ENCODE measurements at places on chromosomes 1 and 21.
A peak's percentile ranks its signal among the peaks of the same experiment; 100 is the strongest.

- DNase-seq, result no peak
Observed at GRCh38 chr1:108034396-108034795, 69.4 kb upstream of the VAV3 start.

DNA sequence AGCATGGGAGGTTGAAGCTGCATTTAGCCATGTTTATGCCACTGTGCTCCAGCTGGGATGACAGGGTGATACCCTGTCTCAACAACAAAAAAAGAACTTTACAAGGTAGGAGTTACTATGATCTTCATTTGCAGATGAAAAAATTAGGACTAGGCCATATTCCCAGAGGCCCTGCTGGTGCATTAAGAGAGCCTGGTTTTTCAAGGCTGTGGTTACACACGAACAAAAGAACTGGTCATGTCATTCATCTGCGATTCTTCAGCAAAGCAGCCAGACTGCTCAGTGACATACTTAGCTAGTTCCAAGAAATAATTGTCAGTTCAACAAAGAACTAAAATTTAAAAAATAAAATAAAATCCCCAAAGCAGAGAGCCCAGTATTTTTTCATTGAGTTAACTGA, 66.1 kb upstream of the SLC22A15 start:
- no peak for DNase-seq

DNA sequence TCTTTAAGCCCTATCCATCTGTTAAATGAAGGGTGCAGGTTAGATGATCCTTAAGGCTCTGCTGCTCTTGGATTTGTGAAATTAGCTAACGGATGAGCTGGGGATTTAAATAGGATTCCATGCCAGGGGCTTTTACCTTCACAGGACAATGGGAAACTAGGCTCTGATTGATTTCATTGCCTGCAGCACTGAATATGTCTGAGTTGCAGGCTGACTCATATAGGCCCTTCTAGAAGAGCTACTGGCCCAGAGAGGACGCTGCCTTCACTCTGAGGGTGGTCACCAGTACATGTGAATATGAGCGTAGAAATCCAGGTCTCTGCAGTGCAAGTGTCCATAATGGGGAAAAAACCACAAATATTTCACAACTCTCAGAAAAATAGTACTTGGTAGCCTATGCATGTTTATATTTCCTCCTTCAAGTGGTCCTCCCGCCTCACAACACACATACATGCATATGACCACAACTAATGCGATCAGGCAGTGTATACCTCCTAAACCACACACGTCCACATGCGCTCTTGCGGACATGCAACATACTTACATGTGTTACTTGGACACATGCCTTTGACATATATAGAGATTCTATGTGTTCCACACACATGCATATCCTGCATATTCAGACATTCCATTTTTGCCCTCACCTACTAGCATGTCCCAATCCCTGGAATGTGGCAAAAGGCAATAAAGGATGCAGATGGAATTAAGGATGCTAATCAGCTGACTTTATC, 233.8 kb upstream of the JUN start:
- DNase-seq, result no peak

GRCh38 chr1:6738987-6739676, 37.5 kb upstream of the DNAJC11 start:
- no peak for DNase-seq

GRCh38 chr1:46656643-46657042, 11.5 kb downstream of the ATPAF1 start:
- no peak for DNase-seq

GRCh38 chr1:247297263-247298123, 34.2 kb downstream of the ZNF496 start:
- no peak for DNase-seq

DNA sequence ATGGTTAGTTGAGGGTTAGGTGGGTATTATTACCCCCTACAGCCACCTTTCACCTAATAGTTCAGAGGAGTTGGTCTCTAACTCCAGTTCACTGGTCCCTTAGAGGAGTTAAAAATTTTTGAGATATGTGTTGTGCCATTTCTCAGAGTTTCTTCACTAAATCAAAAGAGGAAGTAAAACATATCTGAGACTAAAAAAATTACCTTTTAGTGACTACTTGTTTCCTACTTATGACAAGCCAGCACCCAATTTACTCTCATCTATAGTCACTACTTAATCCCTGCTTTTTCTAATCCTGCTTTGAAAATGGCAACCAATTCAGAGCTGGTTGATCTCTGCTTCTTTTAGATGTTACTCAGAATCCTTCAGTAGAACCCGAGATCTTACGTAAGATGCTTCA, 1316.8 kb upstream of the B3GALT2 start:
- DNase-seq, result no peak

DNA sequence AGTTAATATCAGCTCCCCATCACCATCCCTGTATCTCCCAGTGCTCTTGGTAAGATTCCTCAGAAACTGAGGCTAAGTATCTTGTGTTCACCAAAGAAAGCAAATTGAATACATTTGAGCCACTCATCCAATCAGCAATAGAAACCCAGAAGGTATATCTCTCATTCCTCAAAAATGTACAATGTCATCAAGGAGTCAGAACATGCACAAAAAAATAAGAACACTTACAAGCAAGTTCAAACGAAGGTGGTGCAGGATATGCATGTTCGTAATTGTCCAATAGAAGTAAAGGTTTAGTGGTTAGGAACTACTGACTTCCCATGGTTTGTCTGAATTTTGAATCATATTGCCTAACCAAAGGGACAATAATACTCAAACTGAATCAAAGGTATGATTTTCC, 24.3 kb downstream of the RXRG start:
- no peak for DNase-seq

GRCh38 chr1:238710697-238711096, 675.7 kb upstream of the CHRM3 start:
- no peak for DNase-seq

- peak; percentile 36 for DNase-seq
Observed at GRCh38 chr21:29349702-29350101, 51.0 kb downstream of the BACH1 start.

GRCh38 chr1:211484755-211485479, 7.0 kb downstream of the RD3 start:
- DNase-seq, result no peak

DNA sequence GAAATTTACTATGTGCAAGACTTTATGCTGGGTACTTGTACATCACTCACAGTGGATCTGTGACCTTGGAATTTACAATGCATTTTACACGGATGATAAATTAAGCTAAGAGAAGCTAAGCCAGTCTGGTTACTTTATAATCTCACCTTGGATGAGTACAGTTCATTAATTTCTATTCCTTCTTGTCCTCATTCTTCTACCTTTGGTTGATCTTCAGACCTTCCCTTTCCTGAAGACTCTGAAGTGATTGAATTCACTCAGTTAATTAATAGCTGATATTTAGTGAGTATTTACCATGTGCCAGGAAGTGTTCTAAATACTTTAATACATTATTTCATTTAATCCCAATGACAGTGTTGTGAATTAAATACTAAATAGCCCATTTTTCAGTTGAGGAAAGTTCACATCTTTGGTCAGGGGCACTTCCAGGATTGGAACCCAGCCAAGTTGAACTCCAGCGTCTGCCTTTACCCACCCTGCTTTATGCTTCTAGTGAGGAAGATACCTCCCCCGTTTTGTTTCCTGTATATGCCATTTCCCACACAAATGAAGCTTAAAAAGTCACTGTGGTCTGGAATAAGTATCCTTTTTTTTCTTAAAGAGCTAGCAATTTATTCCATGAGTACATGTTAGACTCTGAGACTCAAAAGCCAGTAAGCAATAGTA, 146.6 kb downstream of the TLR5 start:
- DNase-seq, result no peak

GRCh38 chr1:43668956-43669355, 19.0 kb downstream of the KDM4A start:
- DNase-seq, result no peak

GRCh38 chr1:76136894-76137293, 62.3 kb downstream of the ST6GALNAC3 start:
- no peak for DNase-seq

- DNase-seq, result peak; percentile 61
Observed at GRCh38 chr1:165915932-165916348, 88.5 kb downstream of the UCK2 start.

DNA sequence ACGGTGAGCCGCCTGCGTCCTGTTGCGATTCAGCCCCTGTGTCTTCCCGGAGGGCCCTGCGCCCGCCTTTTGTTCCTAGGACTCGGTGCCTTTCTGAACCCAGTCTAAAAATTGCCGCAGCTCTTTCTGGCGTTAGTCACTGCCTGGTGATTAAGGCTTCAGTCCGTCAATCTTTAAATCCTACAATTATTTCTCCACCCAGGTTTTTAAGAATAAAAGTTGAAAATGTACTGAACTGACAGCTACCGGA, 16.2 kb upstream of the PDXK start:
- no peak for DNase-seq

GRCh38 chr1:7490576-7490975, 280.5 kb upstream of the VAMP3 start:
- no peak for DNase-seq

DNA sequence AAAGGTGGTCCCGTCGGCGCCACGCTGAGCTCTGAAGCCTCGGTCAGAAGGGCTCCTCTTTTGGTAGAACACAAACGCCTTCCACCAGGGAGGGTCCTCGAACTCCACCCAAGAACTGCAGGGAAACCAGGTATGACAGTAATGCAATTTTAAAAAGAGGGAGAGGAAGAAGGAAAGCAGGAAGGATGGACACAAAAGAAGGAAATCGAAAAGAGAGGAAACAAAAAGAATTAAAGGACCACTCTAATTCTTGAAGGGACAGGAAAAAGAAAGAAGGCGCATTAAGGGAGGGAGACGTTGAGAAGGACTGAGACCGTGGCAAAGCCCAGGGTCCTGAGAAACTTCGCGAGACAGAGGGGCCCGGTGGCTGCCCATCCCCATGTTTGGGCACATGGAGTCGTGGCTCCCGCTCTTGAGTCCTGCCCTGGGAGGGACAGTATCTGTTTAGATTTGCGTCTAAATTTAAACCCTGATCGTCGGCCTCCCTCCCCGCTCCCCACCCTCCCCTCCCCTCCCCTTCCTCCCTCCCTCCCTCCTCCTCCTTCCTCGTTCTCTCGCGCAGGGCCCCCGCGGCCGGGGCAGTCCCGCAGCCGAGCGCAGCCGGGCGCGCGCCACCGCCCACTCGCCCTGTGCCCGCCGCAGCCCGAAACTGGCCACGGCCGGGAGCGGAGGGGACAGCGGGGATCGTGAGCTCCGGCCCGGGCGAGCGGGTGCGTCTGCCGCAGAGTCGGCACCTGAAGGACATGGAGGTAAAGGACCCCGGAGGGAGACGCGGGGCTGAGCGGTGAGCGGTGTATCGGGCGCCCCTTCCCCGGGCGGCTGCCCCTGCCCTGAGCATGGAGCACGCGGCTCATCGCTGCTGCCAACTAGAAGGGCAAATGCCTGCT, at the start of gene RCSD1:
Gene RCSD1, plus strand, starts transcription at position 552 of the 887 bp plus-strand sequence. Its CDS starts 192 bp downstream, at position 744.
- DNase-seq, result no peak

DNA sequence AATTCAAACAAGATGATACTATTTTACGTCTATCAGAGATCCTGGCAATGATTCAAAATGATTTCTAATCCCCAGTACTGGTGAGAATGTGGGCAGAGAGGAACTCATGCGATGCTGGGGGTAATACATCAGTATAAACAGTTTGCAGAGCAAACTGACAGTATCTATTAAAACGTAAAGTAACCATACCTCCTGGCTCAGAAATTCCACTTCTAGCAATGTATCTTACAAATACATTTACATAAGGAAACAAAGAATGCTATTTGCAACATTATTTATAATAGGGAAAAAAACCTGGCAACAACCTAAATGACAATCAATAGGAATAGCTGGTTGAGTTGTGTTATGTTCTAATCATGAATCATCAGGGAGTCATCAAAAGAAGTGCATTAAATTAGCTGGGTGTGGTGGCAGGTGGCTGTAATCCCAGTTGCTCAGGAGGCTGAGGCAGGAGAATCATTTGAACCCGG, 15.9 kb downstream of the RCAN1 start:
- DNase-seq, result no peak

- DNase-seq, result no peak
Observed at GRCh38 chr1:23394684-23395083, 25.0 kb upstream of the ZNF436 start.

DNA sequence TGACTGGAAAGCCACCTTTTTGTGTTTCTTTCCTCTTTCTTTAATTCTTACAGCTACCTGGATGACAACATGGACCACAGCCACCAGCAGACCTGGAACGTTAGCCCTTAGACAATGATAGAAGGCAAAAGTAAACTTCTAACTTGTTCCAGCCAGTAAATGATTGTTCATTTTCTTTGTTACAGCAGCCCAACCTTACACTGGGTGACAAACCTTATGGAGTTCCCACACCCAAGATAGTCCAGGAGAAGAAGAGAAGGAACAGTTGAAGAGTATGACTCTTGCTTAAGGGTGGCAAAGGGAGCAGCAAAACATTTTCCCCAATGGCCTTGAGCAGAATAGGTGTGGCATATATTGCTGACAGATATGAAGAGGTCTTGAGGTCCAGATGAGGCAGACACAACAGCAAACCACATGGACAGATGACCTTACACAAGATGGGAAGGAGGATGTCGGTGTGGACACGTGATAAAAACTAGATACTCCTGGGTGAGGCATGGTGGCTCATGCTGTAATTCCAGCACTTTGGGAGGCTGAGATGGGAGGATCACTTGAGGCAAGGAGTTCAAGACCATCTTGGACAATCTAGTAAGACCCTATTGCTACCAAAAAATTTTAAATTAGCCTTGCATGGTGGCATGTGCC, 11.8 kb upstream of the FAM76A start:
- DNase-seq, result no peak

DNA sequence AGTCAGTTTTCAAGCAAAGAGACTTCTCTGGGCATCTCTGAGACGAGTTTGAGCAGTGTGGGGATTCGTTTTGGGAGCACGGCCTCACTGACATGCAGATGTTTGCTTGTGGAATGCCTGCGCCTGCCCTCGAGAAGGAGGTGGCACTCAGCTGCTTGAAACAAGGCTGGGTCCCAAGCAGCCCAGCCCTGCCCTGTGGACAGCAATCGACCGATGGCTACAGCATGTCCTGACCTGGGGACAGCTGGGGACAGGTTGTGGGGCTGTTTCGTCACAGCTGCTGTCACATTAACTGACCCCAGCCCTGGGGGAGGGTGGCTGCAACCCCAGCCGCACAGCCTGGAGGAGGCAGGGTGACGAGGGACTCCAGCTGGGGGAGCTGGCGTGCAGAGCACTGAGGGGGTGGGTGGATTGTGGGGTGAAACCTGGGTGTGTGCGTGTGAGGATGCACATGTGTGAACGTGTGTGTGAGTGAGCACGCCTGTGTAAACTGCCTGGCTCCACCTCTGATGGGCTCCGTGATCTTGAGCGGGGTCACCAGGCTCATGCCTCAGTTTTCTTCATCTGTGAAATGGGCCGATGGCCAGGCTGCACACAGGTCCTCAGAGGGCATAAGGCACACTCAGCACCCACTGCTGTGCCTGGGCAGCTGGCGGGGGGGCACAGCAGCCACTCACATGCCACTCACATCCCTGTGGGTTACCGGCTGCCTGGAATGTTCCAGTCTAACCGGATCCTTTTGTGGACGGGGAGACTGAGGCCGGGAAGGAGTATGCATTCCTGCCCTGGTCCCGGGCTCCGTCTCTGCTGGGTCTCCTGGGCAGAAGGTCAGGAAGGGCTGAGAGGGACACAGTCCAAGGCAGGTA, 49.3 kb downstream of the COL18A1 start:
- DNase-seq, result no peak

Measured in hematopoietic multipotent progenitor cell treated with erythropoietin and hydrocortisone succinate and interleukin-3 and kit ligand, for 15 days (in vitro differentiated cells).